ENCODE measurements at places on chromosomes 6 and 20.

GRCh38 chr20:40628877-40629276 is 60.2 kb downstream of the MAFB start:
- peaks cover 4% of the 10 kb centered on the region for H3K4me1 ChIP-seq
- no peaks in the 10 kb centered on the region for H3K36me3 ChIP-seq
- no peaks in the 10 kb centered on the region for H3K27me3 ChIP-seq
- no peak overlapping the region for H3K4me3 ChIP-seq
- H3K27ac ChIP-seq: no peak overlapping the region

DNA sequence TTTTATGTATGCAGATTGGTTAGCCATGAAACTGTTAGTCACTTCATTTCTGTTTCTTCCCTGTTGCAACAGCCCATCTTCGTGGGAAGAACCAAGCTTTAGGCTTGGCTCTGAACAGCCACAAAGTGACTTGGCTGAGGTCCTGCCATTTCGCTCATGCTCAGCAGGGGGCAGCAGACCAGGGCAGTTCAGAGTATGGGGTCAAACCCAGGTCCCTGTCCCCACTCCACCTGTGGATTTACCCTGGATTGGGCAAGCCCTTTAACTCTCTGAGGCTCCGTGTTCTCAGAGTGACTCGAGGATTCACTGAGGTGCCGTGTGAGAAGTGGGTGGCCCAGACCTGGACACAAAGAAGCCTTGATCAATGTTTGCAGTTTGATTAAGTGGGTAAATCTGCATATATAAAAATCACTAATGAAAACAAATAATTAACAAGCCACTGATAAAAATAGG is 19.8 kb upstream of the MAP1LC3A start:
- H3K4me1 ChIP-seq: no peaks in the 10 kb centered on the region
- no peak overlapping the region for H3K4me3 ChIP-seq
- no peaks in the 10 kb centered on the region for H3K27me3 ChIP-seq
- H3K36me3 ChIP-seq: peaks cover 67% of the 10 kb centered on the region

GRCh38 chr6:167843023-167843422 is 16.3 kb downstream of the AFDN start:
- no peak for DNase-seq
- H3K4me3 ChIP-seq: no peak overlapping the region
- H3K27ac ChIP-seq: no peak overlapping the region
- peaks cover 26% of the 10 kb centered on the region for H3K4me1 ChIP-seq

GRCh38 chr6:16305246-16305725 is 66.9 kb downstream of the GMPR start:
- H3K4me1 ChIP-seq: peaks cover 2% of the 10 kb centered on the region
- H3K27me3 ChIP-seq: no peaks in the 10 kb centered on the region
- H3K4me3 ChIP-seq: no peak overlapping the region
- DNase-seq: no peak
- no peak overlapping the region for H3K27ac ChIP-seq
- no peaks in the 10 kb centered on the region for H3K36me3 ChIP-seq

DNA sequence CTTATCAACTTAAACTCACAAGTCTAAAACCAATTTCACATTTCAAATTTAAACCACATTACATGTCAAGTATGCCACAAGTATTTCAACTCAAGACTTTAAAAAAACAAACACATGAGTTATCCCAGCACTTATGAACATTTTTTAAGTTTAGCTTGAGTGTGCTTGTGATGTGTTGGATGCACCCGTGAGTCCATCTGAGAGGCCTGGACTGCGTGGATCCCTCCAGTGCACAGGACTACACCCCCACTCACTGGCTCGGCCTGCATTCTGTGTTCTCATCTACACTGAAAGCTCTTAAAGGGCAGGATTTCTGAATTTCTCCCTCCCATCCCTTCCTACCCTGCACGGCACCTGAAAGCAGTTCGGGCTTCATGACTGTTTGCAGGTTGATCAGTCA is 128.8 kb upstream of the CD93 start:
- no peak for DNase-seq
- H3K36me3 ChIP-seq: no peaks in the 10 kb centered on the region
- H3K27ac ChIP-seq: no peak overlapping the region
- peaks cover 2% of the 10 kb centered on the region for H3K4me1 ChIP-seq

GRCh38 chr6:158810155-158811095 is 8.7 kb downstream of the EZR start:
- H3K4me1 ChIP-seq: peaks cover 26% of the 10 kb centered on the region
- no peak overlapping the region for H3K4me3 ChIP-seq
- H3K36me3 ChIP-seq: peaks cover 43% of the 10 kb centered on the region
- no peaks in the 10 kb centered on the region for H3K27me3 ChIP-seq

DNA sequence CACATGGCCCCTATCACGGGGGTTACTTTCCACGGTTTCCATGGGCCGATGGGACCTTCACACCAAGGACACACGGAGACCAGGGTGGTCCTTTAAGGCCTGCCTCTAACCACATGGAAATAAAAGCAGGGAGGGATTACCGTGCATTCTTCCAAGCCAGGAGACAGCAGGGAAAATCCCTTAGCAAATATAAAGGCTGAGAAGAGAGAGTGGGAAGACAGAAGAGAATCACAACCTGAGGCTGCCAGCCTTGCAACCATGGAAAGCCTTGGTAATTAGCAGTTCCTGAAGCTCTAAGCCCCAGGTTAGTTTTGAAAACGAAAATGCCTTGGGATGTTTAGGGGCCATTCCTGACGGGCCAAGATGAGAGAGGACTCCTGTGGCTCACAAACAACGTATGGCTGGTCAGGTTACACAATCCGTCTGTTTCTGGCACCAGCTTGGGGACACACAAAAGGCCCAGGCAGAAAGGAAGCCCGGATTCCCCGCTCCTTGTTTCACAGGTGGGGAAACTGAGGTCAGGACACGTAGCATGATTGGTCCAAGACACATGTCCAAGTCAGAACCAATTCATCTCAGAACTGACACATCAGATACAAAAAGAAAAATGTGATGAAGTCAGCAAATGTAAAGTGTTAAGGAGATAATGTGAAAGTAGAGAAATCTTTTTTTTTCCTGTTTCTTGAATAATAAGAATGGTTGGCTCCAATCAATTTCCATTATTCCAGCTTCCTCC is 2.8 kb downstream of the PREX1 start:
- no peaks in the 10 kb centered on the region for H3K36me3 ChIP-seq
- peaks cover 10% of the 10 kb centered on the region for H3K4me1 ChIP-seq
- peak; percentile 20 for DNase-seq
- H3K27me3 ChIP-seq: peaks cover 19% of the 10 kb centered on the region

GRCh38 chr20:19682249-19682648 is 75.8 kb upstream of the RIN2 start:
- H3K27me3 ChIP-seq: no peaks in the 10 kb centered on the region
- H3K4me1 ChIP-seq: no peaks in the 10 kb centered on the region
- H3K4me3 ChIP-seq: no peak overlapping the region
- H3K27ac ChIP-seq: no peak overlapping the region
- H3K36me3 ChIP-seq: peaks cover 3% of the 10 kb centered on the region
- DNase-seq: no peak

- H3K4me3 ChIP-seq: no peak overlapping the region
- DNase-seq: peak; percentile 0
- H3K4me1 ChIP-seq: no peaks in the 10 kb centered on the region
- H3K36me3 ChIP-seq: no peaks in the 10 kb centered on the region
- H3K27ac ChIP-seq: peak overlapping the region; percentile 62
- no peaks in the 10 kb centered on the region for H3K27me3 ChIP-seq
Observed at GRCh38 chr6:64988148-64988547, 718.9 kb downstream of the EYS start.

DNA sequence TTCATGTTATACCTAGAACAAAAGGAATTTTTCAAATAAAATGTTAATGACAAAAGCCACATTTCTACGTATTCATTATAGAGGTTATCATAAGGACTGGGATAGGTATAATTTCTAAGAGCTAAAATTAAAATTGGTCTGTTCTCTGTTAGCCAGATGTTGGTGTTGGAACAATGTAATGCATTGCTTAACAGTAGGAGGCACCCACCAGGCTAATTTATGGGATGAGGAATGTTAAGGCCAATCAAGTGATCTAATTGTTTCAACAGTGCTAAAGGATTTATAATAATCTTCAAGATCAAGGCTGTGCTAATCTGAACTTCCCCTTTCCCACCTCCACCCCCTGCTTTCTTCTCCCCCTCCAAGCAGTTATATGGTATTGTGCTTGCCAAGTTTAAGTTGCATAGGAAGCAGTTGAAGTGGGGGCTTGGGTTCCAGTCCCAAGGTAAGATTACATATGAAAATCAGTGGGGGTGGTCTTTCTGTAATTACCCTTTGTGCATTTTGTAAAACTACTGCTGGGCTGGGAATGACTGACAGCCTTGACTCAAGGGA is 89.2 kb upstream of the BACH2 start:
- H3K4me3 ChIP-seq: no peak overlapping the region
- H3K4me1 ChIP-seq: no peaks in the 10 kb centered on the region
- no peak for DNase-seq
- H3K36me3 ChIP-seq: no peaks in the 10 kb centered on the region
- no peaks in the 10 kb centered on the region for H3K27me3 ChIP-seq
- H3K27ac ChIP-seq: no peak overlapping the region

DNA sequence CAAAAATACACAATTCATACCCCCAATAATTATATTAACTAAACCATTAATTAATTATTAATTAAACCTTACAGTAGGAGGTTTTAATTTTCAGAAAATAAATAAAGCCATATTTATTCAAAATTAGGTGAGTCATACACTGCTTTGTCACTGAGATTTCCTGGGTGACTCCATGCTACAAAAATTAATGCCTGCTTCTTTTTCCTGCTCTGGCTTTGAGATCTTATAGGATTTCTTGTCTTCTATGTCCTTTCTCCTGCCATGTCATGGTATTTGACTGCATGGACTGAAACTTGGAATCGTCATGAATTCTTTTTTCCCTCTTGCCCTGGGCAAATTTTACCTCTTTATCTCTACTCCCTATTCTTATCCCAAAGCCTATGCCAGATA is 133.2 kb downstream of the PHACTR1 start:
- no peaks in the 10 kb centered on the region for H3K4me1 ChIP-seq
- no peak overlapping the region for H3K4me3 ChIP-seq
- no peaks in the 10 kb centered on the region for H3K27me3 ChIP-seq

GRCh38 chr6:168412456-168412855 is 28.5 kb upstream of the SMOC2 start:
- H3K4me1 ChIP-seq: no peaks in the 10 kb centered on the region
- no peaks in the 10 kb centered on the region for H3K27me3 ChIP-seq
- no peak overlapping the region for H3K4me3 ChIP-seq
- H3K36me3 ChIP-seq: no peaks in the 10 kb centered on the region
- no peak for DNase-seq

DNA sequence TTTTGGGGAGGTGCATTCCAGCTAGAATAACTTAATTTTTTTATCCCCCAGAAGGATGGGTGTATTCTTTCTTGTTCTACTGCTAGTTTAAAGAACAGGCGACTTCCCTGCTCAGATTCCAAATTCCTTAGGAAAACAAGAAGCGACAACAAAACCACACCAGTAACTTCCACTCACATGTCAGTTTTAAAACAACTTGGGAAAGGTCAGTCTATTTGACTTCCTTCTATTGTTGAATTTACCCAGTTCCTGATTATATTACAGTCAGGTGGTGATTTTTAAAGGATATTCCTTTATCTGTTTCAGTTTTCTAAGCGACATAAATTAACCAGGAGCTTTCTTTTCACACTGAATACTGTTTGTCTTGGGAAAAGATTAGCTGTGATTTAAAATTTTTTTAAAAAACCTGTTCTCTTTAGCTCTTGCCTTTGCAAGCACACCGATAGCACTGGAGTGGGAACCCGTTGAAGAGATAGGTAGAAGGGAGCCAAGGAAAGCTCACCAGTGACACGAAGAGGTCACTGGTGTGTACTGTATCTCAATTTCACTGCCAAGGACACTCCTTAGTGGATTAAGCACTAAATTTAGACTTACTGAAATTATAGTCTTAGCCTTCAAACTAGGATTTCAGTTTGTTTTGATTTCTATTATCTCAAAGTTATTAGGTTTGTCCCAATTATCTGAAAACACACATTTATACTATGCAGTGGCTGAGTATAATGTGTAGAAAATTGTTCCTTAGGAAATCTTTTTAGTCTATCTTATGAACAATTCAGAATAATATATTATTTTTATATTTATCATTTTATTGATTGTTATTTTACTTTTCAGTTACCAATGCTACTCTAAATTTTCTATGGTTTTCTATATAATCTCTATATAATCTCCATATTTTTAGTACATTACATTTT is 22.3 kb downstream of the MARCKS start:
- H3K27ac ChIP-seq: peak overlapping the region; percentile 53
- no peaks in the 10 kb centered on the region for H3K36me3 ChIP-seq
- H3K4me3 ChIP-seq: no peak overlapping the region
- H3K4me1 ChIP-seq: peaks cover 4% of the 10 kb centered on the region
- peak; percentile 44 for DNase-seq

DNA sequence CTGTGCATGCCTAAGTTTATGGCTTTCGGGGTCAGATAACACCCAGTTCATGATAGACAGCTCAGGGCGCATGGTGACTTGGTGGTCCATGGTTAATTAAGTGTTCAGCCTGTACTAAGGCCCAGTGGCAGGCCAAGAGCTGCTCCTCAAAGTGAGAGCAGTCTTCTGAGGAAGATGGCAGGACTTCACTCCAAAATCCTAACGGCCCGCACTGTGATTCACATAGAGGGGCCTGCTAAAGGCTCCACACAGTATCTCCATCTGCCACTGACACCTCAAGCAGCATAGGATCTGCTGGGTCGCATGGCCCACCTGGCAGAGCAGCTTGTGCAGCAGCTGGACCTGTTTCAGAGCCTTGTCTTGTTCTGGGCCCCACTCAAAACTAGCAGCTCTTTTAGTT is 10.6 kb upstream of the CST7 start:
- no peak for DNase-seq
- no peak overlapping the region for H3K4me3 ChIP-seq
- H3K27me3 ChIP-seq: no peaks in the 10 kb centered on the region
- no peak overlapping the region for H3K27ac ChIP-seq
- H3K4me1 ChIP-seq: no peaks in the 10 kb centered on the region

GRCh38 chr20:49256261-49256660 is 21.6 kb downstream of the ZNFX1 start:
- H3K4me1 ChIP-seq: no peaks in the 10 kb centered on the region
- no peak for DNase-seq
- H3K27me3 ChIP-seq: no peaks in the 10 kb centered on the region
- peaks cover 57% of the 10 kb centered on the region for H3K36me3 ChIP-seq
- no peak overlapping the region for H3K27ac ChIP-seq

DNA sequence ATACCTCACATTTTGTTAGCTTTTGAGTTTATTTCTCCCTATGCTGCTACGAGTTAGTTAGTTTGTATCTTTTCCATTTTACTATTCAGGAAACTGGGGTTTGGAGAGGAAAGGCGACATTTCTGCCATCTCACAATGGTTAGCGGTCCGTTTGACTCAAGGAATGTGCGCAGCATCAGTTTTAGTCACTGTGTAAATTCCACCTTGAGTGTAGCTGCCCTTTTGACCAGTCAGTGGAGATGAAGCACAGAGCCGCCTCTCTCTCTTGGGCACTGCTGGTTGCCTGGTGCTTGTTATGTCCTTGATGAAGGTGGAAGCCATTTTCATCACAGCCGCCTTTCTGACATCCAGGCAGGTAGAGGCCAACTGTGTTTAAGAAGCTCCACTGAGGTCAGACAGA is 185.5 kb downstream of the SCP2D1 start:
- H3K4me1 ChIP-seq: no peaks in the 10 kb centered on the region
- no peak overlapping the region for H3K27ac ChIP-seq
- H3K27me3 ChIP-seq: no peaks in the 10 kb centered on the region

DNA sequence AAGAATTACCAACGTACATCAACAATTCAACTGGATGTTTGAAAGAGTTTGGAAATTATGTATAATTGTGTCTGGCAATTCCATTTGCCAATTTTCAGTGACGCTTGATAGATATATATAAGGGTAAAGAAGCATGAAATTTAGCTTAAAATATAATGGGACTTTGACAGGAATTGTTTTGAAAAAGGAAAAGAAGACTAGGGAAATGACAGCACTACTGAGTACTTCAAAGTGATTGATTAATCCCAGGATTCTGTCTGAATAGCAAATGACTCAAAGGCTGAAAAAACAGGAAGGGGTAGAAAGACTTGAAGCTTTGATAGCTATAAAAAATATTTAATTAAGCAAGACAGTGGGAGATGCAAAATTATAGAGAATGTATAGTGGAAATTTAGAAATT is 200.0 kb downstream of the KHDRBS2 start:
- DNase-seq: no peak
- H3K36me3 ChIP-seq: no peaks in the 10 kb centered on the region
